Stromal cell of bone marrow (primary cell): ENCODE measurements at places on chromosomes 16 and 17.

DNA sequence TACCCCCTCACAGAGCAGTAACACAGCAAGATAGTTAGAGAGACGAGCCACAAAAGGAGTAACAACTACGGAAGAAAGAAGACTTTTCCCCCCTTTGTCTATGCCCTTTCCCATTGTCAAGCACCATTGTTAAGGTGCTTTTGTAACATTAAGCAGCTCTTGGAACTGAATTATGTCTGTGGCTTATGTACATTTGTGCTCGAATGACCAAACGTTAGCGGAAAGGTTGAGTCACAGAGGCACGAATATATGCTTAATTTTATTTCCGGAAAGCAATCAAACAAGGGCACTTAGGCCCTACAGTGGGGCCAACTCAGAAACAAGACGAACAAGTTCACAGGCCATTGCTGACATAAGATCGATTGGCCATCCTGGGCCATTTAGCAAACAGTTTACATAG is 109.5 kb downstream of the ANKFN1 start:
- DNase-seq: no peak

DNA sequence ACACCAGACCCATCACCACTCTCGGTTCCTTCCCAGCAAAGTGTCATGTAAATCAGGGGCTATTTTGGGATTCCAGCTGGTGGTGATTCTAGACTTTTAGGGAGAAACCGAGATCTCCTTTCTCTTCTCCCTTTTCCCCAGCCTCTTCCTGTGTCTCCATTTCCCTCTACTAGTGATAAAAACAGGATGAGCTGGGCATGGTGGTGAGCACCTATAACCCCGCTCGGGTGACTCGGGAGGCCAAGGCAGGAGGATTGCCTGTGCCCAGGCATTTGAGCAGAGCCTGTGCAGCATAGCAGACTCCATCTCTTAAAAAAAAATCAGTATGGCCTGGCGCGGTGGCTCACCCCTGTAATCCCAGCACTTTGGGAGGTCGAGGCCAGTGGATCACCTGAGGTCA is 6.1 kb downstream of the TBX21 start:
- no peak for DNase-seq

- DNase-seq: peak; percentile 6
Measured at GRCh38 chr16:3536271-3536731, 35.5 kb downstream of the CLUAP1 start.

DNA sequence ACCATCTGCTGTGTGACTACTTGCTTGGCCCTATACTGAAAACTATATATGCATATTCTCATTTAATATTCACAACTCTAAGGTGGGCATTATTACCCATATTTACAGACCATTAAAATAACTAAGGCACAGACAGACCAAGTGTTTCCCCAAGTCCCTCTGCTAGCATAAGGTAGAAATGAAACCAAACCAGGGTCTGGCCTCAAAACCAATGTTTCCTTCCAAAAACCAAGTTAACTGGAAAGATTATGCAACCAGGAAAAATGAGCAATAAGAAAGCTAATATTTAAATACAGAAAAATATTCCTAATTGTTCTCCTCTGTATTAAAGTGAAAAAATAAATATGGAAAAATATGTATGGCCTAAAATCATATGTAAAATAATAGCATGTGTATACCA is 50.1 kb downstream of the XPO6 start:
- DNase-seq: no peak
